AG10803 (cell line): ENCODE measurements at places on chromosomes 5 and 9.

DNA sequence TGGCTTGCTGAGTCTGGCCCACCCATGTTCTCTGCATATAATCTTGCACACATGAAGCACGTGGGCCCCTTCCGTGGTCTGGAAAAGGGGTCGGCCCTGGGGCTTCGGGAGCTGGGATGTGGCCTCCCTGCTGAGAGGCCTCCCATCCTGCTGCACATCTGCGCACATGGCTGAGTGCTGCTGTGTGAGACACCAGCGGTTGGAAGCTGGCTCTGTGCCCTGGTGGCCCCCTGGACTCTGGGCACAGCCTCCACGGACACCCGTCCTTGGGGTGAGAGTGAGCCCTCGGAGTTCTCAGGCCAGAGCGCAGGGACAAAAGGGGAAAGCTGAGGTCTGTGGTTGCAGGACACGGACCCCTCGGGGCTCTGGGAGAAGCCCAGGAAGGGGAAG lies 115.8 kb downstream of the RXRA start:
- no peak for DNase-seq

DNA sequence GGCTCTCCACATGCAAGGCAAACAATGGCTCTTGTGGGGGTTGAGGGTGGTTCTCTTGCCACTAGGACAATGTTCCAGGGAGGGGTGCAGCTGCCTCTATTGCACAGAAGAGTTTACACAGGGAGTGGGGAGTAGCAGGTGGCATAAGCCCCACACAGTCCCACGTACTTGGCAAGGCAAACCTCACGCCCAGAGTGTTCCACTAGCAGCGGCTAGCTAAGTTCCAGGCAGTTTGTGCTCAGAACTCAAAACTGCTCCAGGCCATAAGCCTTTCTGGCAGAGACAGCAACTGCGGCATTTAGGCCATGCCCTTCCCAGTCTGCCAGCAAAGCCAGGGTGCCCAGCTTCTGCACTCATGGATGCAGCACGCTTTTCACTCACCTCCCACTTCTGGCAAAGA lies 29.0 kb upstream of the BTNL3 start:
- DNase-seq, result no peak

DNA sequence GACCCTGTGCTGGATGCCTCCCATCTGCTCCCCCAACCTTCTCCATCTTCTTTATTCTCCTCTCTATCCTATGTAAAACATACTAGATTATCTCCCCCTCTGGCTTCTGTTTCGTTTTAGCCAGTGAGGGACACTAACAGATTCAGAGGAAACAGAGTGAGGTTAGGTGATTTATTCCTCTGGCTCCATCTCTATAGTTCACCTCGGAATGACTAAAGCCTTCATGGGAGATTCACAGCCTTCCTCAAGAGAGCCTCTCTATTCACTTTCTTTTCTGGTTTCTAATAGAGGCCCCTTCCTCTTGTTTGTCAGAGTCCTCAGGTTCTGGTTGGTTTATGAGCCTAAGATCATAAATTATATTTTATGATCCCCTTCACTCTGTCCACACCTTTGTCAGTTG lies 633.1 kb upstream of the TYRP1 start:
- no peak for DNase-seq

DNA sequence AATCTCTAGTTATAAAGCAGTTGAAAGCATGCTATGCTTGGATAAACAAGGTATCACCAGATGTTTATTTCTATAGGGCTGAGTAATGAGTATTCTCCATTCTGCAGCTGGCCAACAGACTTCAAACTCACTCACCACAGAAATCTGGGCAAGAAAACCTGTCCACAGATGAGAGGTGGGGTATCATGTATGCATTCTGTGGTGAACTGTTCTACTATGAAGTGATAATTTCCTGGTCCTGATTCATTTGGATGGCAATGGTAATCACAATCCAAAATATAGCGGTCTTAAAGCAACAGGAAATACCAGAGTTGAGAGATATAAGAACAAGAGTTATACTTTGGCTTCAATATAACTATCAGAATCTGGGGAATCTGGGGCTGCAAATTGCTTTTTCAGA lies 65.9 kb upstream of the EFNA5 start:
- peak; percentile 53 for DNase-seq

- DNase-seq, result peak; percentile 24
Observed at GRCh38 chr5:31122998-31123951, 70.2 kb upstream of the CDH6 start.

DNA sequence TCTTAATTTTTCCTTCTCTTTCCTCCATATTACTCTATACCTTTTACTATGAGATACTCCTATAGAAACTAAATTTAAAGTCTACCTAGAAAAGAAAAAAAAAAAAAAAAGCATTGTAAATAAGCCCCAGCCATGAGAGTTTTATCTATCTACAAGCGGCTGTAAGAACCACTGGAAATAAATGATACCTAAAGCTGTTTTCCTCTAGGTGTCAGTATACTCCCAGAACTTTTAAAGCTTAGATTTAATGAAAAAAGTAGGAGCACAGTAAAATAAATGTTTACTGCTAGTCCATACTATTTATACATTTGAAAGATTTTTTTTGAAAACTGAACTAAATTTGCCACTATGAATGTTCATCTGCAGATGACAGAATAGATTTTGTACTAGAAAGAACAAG lies 26.2 kb downstream of the TYRP1 start:
- DNase-seq, result peak; percentile 65

GRCh38 chr5:114726131-114726530 lies 364.3 kb downstream of the KCNN2 start:
- no peak for DNase-seq

DNA sequence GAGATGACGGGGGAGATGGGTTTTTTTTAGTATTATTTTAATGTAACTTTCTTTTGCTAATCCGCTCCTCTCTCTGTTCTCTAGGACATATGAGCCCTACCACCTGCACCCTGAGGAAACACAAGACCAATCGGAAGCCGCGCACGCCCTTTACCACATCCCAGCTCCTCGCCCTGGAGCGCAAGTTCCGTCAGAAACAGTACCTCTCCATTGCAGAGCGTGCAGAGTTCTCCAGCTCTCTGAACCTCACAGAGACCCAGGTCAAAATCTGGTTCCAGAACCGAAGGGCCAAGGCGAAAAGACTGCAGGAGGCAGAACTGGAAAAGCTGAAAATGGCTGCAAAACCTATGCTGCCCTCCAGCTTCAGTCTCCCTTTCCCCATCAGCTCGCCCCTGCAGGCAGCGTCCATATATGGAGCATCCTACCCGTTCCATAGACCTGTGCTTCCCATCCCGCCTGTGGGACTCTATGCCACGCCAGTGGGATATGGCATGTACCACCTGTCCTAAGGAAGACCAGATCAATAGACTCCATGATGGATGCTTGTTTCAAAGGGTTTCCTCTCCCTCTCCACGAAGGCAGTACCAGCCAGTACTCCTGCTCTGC lies 4.8 kb downstream of the MSX2 start:
- DNase-seq, result no peak
